ENCODE measurements at places on chromosomes 1 and 21.

DNA sequence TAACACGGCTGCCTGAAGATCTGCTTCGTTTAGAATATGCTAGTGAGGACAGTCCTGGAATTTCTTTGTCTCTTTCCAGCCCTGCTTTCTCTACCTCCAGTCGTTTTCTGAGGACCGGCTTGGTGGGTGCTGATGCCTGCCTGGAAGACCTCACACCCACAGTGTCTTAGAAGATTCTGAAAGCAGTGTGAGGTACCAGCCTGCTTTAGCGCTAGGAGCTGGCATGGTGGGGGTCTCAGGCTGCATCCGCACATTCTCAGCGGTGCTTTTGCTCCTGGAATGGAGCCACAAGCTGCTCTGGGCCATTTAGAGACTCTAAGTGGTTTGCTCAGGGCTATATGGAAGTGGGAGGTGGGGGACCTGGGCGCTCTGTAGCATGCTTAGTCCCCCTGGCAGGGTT lies 61.4 kb downstream of the CD247 start:
- DNase-seq = no peak

GRCh38 chr1:177847843-177848242 lies 122.0 kb downstream of the SEC16B start:
- no peak for DNase-seq

DNA sequence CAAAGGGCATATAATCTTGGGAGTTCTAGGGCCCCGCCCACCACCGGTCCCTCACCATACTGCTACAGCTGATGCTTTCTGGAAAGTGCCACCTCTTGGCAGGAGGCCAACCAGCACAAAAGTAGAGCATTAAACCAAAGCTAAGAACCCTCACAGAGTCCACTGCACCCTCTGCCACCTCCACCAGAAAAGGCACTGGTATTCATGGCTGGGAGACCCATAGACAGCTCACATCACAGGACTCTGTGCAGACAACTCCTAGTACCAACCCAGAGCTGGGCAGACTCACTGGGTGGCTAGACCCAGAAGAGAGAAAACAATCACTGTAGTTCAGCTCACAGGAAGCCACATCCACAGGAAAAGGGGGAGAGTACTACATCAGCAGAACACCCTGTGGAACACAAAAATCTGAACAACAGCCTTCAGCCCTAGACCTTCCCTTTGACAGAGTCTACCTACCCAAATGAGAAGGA lies 10.8 kb downstream of the THEM4 start:
- DNase-seq = no peak

DNA sequence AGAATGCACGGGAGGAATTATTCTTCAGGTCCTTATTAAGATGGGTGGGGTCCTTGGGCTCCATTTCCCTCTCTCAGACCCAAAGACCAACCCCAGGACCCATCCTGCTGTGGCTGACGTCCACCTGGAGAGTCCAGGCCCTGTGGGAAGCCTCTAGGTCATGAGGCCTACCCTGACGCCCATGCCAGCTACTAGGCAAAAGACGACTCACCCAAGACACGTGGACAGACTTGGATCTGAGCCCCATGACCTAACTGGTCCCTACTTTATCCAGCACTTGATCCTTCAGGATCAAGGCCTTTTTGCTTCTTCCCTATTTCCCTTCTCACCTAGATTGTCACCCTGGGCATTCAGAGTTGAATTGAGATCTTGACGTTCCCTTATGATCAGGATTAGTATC lies 56.0 kb upstream of the CASZ1 start:
- no peak for DNase-seq

GRCh38 chr21:15062606-15062965 lies 2.2 kb downstream of the NRIP1 start:
- no peak for DNase-seq

GRCh38 chr1:10806966-10807365 lies 10.5 kb upstream of the CASZ1 start:
- no peak for DNase-seq

GRCh38 chr1:152899027-152899426 lies 9.3 kb upstream of the IVL start:
- DNase-seq = no peak

- no peak for DNase-seq
Measured at GRCh38 chr1:114278911-114279310, 125.2 kb upstream of the SYT6 start.

- no peak for DNase-seq
Measured at GRCh38 chr1:16924216-16924918, 2.6 kb downstream of the CROCC start.

DNA sequence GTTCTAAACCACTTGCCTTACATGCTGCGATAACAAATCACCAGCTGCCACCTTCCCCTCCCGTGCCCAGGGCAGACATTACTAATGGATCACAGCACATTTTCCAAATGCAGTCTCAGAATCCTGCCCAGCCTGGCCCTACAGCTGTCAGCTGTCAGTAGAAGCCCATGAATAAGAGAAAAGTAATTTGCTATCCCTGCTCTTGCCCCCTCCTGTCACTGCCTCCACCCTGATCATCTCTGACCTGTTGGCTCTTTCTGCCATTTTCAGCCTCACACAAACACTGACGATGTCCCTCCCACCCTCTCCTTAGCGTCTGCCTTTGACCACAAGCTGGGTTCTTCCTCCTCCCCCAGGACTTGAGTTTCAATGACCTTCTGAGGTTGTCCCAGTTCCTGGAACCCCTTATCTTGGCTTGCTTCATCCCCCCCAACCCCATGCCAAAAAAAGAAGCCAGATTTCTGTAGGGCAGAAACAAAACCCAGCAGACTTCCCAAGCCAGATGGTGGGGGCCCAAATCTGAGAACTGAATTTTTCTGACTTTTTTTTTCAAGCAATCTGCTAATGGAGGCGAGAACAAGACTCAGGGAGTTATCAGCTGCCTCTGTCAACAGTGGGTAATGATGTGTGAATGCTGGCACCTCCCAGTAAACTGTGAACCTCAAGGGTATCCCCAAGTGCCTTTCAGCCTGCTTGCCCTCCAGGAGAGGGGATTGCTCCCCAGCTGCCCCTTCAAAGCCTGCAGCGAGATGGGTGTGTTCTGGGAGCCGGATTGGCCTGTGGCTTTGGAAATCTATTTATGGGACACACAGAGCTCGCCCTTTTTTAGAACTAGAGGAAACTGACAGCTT lies 216.5 kb upstream of the VAMP3 start:
- no peak for DNase-seq

DNA sequence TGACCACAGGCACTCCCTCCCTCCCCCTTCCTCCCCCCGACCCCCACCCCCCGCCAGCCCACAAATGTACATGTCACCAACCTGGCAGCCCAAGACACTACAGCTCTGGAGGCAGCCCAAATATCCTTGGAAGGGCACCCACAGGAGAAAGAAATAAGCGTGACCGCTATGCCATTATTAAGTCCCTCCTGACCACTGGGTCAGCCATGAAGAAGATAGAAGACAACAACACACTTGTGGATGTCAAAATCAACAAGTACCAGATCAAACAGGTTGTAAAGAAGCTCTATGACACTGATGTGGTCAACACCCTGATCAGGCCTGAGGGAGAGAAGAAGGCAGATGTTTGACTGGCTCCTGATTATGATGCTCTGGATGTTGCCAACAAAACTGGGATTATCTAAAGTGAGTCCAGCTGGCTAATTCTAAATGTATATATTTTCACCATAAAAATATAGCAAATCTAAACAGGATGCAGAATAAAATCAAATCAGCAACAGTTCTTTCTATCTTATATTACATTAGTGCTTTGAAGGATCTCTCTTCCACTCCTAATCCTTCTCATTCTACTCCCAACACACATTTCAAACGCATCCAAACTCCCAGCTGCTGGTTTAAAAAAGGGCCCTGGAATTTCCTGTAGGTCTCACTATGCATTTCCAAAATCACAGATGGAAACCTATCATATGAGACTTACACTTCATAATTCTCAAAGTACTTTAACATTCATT lies 77.4 kb upstream of the SLFNL1 start:
- no peak for DNase-seq

- no peak for DNase-seq
Measured at GRCh38 chr21:45930231-45930760, 51.3 kb upstream of the COL6A1 start.

- no peak for DNase-seq
Measured at GRCh38 chr1:234730475-234730769, 120.4 kb upstream of the IRF2BP2 start.

Data from NCI-H187 treated with DMSO at 0.1 percent for 48 hours (cell line).